Transverse colon (tissue), 4 donors: ENCODE measurements at places on chromosomes 5 and 9. TPM values are rescaled to one million over a fixed set of nuclear protein-coding genes. Genes with fewer than 3 reads are reported as not detected.
A peak's percentile ranks its signal among the peaks of the same experiment; 100 is the strongest.

DBN1 gene
- total RNA-seq, result 10.1 TPM

FOCAD gene
- 7.8 TPM for total RNA-seq

CCDC180 gene
- total RNA-seq, result 10.5 TPM

DNA sequence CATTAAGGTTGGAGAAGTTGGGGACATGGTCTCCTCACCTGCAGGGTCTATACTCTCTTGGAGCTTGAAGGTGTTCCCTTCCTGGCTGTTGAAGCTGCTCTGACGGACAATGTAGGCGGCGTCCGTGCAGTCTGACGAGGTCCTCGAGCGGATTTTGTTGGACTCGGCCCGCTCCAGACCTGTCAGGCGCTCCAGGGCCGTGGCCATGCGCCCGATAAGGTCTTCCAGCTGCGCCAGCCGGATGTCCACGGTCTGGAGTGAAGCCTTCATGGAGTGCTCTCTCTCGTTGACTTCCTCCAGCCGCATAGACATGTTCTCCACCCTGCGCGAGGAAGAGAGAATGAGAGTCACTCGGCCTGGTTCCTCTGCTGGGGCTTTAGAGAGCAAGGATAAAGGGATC lies 122.6 kb upstream of the KLF9 start:
- DNase-seq, result no peak

DNA sequence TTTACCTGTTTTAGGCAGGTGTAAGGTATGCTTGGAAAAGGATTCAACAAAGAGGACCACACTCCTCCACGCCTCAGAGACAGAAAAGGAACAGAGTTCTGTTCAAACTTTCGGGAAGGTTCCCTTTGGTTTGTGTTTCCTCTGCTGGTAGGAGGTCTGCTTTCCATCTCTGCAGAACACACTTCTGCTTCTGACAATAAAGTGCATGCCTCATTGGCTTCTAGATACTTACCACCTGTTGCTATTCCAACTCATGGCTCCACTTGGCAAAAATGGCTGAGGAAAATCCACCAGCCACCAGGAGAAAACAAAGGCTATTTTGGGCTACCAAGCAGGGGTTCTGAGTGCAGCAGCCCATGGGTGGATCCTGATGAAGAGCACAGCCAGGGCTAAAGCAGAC lies 112.7 kb downstream of the NRG2 start:
- DNase-seq, result no peak

DNA sequence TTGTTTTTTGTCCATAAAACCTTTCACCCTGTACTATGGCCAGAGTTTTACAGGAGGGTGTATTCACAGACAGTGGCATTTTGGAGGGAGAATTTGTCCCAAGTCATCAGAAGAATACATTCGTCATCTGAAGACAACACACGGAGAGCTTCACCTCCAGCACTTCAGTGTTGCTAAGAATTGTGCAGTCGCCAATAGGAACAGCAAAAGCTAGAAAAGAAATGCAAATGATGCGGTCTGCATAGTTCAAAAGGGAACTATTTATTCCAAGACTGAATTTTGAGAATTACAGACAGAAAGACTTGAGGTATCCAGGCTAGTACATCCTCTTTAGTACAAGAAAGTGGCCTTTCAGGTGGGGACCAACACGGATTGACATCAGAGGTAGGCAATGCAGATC lies 399.2 kb upstream of the KIF2A start:
- no peak for DNase-seq

GRCh38 chr5:15254607-15255006 lies 245.4 kb upstream of the FBXL7 start:
- DNase-seq, result no peak

DNA sequence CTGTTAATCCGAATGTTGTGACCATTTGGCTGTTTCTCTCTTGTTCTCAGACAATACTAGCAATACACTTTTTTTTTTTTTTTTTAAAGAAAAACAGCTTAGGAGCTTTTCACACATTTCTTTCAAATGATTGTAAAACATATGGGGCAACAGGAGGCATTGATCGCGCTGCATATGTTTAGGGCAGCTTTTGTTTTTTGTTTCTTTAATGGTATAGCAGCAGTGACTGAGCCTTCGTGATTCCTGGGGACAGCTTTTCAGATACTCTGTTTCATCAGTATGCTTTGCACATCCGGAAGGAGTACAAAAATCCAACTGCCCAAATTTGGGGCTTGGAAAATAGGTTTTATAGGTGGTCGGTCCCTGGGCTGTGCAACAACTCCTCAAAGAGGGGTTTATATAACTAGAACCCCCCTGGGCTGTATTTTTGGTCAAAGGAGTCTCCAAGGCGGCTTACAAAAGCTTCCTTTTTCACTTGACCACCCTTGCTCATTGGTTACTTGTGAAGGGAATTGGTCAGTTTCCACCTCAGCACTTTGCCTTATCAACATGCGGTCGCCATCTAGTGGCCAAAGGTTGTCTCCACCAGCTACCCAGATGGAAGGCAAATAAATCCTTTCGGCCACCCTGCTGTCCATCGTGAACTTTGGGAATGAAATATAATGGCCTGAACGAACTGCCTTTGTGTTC lies 91.8 kb downstream of the PDE6A start:
- DNase-seq, result peak; percentile 83

PCDHGA8 gene
- 2.2 TPM for total RNA-seq

IRX1 gene
- total RNA-seq, result not detected

- DNase-seq, result no peak
Observed at GRCh38 chr9:114205171-114206015, 50.1 kb downstream of the COL27A1 start.

GRCh38 chr9:133848471-133849109 lies 110.4 kb upstream of the SARDH start:
- DNase-seq, result no peak

- DNase-seq, result peak; percentile 3
Observed at GRCh38 chr9:136016572-136017288, 55.6 kb upstream of the UBAC1 start.

HTR4 gene
- 19.1 TPM for total RNA-seq

DNA sequence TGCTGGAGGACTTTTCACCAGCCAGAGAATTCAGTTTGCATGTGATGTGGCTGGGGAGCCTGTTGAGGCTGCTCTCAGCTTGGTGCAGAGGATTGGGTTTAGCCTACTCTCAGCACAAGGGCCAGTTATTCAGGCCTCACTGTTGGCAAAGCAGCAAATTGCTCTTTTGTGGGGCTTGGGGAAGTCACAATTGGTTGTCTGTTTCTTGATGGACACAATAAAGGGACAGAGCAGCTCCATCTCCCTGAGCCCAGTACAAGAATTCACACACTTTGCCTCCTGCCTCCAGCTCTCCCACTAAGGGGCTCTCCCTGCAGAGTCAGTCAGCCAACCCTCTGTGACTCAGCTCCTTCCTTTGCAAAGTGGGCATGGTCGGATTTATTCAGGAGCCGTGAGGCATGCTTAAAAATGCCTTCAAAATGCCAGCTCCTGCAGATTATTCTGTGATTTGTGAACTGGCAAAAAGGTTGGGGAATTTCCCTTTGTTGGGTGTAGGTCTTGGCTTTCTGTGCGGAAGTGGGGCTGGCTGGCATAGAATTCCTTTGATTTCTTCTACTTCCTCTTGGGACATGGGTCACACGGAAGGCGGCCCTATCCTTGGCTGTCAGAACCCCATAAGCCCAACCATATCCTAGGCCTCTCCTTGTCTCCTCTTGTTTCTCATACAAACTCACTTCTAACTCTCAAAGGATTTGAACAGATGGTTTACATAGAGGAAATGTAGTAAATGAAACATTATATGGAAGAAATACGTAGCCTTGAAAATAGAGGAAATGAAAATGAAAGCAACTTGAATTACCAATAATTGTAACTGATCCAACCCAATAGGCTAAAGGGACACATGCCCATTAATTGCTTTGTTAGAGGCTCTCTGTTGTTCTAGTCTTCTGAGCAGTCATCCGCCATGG lies 118.7 kb upstream of the CD180 start:
- DNase-seq, result no peak

DNA sequence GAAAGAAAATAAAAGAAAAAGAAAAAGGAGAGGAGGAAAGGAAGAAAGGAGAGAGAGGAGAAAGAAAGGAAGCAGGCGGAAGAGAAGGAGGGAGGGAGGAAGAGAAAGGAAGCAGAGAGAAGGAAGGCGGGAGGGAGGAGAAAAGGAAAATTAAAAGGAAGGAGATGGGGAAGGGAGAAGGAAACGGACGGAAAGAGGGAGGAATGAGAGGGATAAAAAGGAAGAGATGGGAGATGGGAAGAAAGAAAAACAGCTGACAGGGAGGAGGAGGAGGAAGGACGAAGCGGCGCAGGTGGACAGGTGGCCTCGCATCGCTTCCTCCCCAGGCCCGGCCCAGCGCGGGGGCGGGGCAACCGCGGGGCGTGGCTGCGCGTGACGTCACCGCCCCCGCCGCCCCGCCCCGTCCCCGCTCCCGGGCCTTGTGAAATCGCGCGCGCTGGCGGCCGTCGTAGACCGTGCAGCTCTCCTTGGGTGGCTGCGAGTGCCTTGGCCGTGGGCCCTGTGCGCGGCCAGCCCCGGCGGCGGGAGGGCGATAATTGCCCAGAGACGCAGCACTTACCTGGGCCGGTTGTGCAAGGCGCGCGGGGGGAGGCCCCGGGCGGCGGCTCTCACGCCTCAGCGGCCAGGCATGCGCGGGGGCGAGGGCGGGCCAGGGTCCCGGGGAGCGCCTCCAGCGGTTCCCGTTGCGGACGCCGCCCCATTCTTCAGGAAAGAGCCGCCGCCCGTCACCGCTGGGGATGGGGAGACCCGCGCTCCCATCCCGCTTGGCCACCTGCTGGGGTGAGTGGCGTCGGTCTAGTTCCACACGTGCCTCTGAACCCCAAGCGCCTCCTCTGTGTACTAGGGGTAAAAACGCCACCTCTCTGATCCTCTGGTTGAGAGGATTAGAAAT lies 49.6 kb upstream of the FOXE1 start:
- peak; percentile 77 for DNase-seq

GRCh38 chr5:39697881-39698280 lies 273.1 kb upstream of the DAB2 start:
- no peak for DNase-seq

DNA sequence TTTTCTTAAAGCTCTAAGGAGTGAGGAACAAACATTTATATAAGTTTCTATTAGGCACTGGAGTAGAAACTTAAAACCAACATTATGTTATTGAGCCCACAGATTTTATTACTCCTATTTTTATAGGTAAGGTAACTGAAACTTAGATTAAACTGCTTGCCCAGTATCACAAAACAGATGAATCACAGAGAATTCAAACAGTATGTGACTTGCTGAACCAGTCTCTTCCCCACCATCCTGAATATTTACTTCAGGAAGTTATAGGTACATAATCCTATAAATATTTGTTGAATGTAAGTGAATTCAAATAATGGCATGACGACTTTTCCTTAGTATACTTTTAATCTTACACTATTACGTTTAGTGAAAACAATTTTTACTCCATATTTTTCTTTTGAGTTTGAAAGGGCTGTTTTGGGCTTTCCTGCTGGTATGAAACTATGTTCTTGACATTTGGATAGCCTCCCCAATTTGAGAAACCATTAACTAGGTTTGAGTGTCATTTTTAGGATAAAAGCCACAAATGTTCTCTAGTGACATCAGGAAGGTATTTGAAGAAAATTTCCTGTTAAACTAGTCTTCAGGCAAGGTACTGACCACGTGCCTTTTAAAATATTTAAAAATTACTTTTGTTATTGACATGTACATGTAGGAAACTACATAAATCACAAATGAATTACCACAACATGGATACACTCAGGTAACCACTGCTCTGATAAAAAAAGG lies 39.3 kb downstream of the PRRC1 start:
- DNase-seq, result no peak

DNA sequence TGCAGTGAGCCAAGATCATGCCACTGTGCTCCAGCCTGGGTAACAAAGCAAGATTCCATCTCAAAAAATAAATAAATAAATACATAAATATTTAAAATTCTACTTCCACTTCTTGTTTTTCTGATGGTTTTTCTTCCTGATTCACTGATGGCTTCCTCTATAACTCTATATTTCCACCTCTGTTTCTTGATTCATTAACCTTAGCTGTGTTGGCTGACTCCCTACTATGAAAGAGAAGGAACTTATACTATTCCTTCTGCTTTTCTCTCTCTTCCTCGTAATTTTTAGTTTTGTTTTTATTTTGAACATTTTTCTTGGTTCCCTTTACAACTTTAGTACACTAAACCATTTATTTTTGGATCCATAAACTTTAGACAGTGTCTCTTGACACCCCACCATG lies 103.5 kb downstream of the MAMDC2 start:
- DNase-seq, result no peak
